CD8-positive, alpha-beta T cell (primary cell): ENCODE measurements at places on chromosomes 2 and 18. TPM values are rescaled to one million over a fixed set of nuclear protein-coding genes. Genes with fewer than 3 reads are reported as not detected.

GRCh38 chr2:61361068-61361467, 109.8 kb downstream of the USP34 start:
- DNase-seq = no peak

- no peak for DNase-seq
Measured at GRCh38 chr2:46846536-46846935, 69.1 kb downstream of the MCFD2 start.

The USP40 gene
- total RNA-seq = 13.1 TPM

The CKAP2L gene
- total RNA-seq = 0.57 TPM

- no peak for DNase-seq
Measured at GRCh38 chr2:19178175-19178574, 180.2 kb downstream of the OSR1 start.

GRCh38 chr18:2961821-2962220, 51.1 kb downstream of the LPIN2 start:
- DNase-seq = no peak
